ENCODE measurements at places on chromosomes 2 and 18.

- no peak for DNase-seq
These were observed 2.8 kb downstream of the CPS1 start for GRCh38 chr2:210559182-210559581.

DNA sequence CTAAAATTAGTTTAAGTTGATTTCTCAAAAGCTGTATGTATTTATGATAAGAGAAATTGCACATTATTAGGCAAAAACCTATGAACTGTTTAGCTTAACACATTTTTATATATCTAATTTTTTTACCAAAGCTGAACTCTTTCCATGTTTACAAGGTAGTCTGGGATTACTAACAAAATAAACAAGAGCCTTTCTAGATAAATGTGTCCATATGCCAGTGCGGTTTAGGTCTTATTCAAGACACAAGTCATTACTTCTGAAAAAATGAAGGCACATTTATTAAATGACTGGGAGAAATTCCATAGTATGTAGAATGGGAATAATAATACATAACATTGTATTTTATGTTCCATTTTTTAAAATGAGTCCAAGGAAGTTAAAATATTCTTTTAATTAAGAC lies 82.0 kb downstream of the DPP4 start:
- no peak for DNase-seq

- DNase-seq = no peak
These were observed 5.1 kb downstream of the TRIB2 start for GRCh38 chr2:12721566-12722446.

DNA sequence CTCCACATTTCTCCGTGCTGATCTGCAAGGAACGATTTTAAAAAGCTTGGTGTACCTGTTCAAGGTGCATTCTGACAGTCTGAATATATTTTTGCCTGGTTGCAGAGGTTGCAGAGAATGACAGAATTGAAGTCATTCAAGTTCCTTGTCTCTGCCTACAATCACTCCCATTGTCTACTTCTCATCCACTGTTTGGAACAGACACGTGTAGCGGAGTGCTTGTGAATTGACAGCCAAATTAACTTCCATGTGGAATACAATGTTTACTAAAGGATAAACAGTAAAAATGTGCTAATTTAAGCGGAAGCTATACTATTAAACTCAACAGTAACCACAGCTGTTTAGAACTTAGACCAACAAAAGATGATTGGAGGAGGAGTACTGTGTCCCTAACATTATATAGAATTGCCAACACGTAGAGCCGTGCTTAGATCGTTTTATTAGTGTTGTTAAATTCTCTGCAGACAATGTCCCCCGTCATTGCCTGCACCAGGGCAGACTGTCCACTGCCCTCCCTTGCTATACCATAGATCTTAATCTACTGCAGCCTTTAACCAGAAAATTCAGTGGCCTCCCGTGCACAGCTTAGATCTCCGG lies 87.3 kb upstream of the ZCCHC2 start:
- no peak for DNase-seq

DNA sequence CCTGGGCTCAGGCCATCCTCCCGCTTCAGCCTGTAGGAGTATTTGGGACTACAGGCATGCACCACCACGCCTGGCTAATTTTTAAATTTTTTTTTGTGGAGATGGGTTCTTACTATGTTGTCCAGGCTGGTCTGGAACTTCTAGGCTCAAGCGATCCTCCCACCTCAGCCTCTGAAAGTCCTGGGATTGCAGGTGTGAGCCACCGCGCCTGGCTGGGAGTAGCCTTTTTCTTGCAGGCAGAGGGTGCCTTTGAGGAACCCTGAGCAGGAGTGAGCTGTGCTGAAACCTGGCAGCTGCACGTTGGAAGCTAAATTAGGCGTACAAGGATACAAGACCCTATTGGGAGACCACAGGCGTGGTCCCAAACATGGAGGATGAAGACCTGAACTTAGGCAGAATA lies 8.0 kb downstream of the CTDSP1 start:
- no peak for DNase-seq

DNA sequence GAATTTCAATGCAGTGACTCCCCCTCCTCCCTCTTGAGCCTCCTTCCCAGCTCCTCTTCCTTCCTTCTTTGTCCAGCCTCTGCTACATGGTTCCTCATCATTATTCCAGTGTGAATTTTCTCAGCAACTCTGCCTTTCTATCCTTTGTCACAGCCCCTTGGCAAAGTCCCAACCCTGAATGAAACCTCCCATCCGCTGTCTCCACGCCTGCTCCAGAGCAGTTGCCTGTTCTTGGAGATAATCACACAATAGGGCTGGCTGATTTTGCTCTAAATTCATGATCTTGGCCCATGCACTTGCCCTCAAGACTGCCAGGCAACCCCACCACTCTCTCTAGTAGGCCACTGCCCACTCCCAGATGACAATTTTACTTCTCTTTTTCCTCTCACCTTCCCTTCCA lies 61.4 kb downstream of the BCL2L11 start:
- no peak for DNase-seq

DNA sequence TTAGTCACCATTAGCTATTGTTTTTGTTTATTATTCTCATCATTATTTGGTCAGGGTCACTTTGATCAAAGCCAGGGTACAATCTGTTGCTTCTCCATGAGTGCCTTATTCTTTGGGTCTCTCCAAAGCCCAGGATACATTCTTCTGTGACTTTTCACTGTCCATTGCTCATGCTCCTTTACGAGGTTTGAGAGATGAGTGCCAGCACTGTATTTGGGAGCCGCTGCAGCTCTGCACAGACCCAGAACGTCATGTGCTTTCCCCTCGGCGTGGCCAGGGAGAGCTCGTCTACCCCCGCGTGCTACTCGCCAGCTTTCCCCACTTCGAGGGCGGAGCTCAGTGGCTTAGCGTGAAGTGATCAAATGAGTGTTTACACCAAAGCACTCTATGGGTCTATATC lies 123.7 kb downstream of the COL6A3 start:
- no peak for DNase-seq

DNA sequence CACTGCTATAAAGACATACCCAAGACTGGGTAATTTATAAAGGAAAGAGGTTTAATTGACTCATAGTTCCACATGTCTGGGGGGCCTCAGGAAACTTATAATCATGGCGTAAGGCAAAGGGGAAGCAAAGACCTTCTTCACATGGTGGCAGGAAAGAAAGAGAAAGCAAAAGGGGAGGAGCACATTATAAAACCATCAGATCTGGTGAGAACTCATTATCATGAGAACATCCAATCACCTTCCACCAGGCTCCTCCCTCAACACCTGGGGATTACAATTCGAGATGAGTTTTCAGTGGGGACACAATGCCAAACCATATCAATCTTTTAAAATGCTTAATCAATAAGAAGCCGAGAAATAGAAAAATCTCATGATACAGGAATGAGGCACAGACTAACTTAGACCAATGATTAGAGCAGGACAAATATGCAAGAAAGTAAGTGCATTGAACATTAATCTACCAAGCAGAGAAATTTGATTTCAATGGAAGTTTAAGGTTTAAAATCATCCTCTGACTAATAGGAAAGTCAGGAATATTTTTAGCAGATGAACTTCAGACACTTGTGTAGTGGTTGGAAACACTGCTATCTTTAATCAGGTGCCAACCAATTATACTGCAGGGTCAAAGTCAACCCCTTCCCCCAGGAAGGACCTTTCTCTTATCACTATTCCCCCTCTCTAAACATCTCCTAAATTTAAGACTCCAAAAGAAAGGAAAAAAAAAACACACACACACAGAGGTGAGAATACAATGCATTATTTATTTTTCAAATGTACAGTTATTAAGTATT lies 259.2 kb downstream of the IRS1 start:
- no peak for DNase-seq

GRCh38 chr2:72572501-72572900 lies 253.3 kb downstream of the EXOC6B start:
- DNase-seq = no peak

DNA sequence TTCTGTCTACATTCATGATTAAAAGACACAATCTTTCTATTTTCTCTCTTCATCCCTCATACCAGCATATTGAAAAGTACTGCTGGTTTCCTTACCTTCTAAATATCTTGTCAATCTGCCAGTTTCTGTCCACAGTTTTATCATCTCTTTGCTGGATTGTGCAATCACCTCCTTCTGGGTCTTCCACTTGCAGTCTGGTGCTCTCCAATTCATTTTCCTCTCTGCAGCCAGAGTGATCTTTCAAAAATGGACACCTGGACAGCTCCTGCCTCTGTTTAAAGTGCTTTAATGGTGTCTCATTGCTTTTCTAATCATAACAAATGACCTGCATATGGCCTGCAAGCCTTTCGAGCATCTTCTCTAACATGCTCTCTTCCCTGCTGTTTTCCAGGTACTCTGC lies 94.0 kb downstream of the C1QL2 start:
- no peak for DNase-seq

DNA sequence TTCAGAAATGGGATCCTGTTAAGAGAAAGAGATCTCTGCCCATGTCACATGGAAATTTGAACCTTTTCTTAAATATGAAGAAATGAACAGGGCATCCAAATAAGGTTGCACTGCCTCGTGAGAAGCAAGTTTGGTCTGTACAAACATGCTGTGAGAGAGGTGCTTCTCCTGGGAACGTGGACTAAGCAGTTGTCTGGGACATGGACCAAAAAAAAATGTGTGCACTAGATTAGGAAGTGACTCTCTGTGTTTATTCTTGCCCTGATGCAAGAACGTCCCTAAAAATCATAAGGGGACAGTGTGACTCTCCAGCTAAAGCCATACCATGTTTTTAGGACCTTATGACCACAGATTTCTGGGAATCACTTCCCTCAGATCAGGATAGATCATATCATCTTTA lies 23.7 kb upstream of the GCG start:
- DNase-seq = no peak

GRCh38 chr2:20479835-20480234 lies 33.0 kb downstream of the RHOB start:
- DNase-seq = no peak

- no peak for DNase-seq
These were observed 36.0 kb downstream of the PHLPP1 start for GRCh38 chr18:62751341-62751821.

GRCh38 chr2:219003267-219003634 lies 10.0 kb upstream of the CRYBA2 start:
- no peak for DNase-seq

DNA sequence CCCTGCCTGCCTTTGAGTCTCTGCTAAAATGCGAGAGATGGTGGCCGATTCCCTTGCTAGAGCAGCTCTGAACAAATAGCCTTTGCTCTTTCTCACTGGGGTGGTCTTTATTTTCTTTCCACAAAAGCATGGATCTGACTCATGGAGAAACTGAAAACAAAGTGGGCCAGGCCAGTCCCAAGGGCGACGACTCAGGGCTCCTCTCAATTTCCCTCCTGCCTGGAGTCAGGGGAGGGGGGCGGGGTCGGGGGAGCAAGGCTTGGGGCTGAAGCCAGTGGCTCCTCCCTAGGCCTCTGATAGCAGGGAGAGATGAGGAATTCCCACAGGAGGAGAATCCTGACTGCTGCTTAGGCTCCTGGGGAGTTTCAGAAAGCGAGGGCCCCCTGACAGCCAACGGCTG lies 17.1 kb upstream of the IL1R2 start:
- no peak for DNase-seq

DNA sequence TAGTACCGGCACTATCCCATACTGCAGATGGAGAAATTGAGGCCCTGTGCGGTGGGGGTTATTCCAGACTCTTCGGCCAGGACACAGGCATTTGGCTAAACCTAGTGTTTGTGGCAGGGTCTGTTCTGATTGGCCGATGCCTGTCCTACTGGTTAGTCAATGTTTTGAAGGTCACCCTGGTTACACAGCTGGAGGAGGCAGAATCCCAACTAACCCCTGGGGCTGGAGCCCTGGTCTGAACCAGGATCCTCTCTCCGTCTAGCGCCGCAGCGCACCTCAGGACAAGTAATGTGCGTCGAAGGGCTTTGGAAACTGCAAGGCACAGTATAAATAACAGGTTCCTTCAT lies 19.4 kb downstream of the TEX44 start:
- DNase-seq = no peak

DNA sequence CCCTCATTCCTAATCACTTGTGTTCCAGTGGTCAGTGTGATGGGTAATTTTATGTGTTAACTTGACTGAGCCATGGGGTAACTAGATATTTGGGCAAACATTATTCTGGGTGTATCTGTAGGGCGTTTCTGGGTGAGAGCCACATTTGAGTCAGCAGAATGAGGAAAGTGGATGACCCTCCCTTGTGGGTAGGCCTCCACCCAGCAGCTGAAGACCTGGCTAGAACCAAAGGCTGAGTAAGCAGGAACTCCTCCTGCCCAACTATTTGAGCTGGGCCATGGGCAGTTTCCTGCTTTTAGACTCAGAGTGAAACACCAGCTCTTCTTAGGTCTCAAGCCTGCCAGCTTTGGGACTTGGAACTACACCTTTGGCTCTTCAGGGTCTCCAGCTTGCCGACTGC lies 141.8 kb downstream of the ACKR3 start:
- DNase-seq = no peak

DNA sequence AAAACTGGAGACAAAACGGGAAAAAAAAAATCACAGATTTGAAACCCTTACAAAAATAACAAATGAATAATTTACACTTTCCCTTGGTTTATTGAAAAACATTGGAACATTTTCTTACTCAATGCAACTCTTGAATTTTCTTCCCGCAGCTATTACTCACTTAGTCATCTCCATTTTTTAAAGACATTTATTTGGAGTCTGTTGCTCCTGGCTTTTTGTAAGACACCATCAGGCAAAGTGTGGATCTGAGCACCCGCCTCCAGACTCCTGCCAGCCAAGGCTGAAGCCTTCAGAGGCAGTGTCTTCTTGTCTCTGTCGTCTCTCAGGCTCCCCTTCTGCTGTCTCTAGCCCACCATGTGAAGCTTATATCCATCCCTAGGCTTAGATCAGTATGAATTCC lies 46.2 kb downstream of the TRIB2 start:
- DNase-seq = no peak

DNA sequence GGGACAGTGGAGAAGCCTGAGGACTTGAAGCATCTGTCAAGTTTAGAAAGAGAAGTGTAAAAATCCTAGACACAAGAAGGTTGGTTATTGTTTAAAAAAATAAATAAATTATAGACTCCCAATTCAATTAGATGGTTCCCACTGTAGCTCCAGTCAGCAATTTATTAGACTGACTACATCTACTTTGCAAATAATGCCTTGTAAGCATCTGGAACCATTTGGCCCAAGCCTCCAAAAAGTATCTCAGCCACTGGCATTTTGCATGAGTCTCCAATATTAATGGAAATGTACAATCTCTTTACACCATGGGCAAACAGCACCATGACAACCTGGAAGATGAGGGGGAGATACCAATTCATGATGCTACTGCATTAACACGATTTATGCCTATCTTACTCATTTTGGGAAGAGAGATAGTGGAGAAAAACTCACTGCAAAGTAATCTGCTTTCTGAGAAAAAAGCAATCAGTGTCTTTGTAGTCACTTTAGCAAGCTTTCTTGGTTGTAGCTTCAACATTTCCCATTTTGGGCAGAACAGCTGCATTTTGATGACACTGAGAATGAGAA lies 2.8 kb downstream of the NYAP2 start:
- DNase-seq = no peak

- DNase-seq = no peak
These were observed 31.9 kb downstream of the SPAG16 start for GRCh38 chr2:213316001-213316735.

- DNase-seq = no peak
These were observed 807.0 kb downstream of the SLC4A3 start for GRCh38 chr2:220434385-220434784.

Measured in NCI-H1092 (cell line).